T-helper 17 cell (primary cell): ENCODE measurements at places on chromosomes 16 and 17. TPM values are rescaled to one million over a fixed set of nuclear protein-coding genes. Genes with fewer than 3 reads are reported as not detected.

The PRM1 gene
- not detected for total RNA-seq

The PROCA1 gene
- 6.3 TPM for total RNA-seq

GRCh38 chr16:86064431-86065250 is 165.7 kb downstream of the IRF8 start:
- DNase-seq = no peak

DNA sequence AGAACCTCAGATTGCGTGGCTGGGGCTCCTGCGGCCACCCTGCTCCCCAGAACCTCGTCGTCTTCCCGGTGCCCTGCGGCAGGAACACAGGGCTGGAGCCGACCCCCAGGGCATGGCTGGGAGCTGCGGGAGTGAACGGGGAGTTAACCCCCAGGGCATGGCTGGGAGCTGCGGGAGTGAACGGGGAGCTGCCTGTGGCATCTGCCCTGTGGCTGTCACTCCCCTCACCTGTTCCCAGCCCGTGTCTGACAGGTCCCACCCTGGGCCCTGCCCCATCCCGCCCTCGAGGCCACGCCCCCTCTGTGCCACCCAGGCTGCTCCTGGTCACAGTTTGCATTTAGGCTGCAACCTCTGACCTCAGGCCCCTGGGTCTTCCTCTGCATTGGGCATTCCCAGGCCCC is 39.4 kb upstream of the ACSF3 start:
- no peak for DNase-seq

DNA sequence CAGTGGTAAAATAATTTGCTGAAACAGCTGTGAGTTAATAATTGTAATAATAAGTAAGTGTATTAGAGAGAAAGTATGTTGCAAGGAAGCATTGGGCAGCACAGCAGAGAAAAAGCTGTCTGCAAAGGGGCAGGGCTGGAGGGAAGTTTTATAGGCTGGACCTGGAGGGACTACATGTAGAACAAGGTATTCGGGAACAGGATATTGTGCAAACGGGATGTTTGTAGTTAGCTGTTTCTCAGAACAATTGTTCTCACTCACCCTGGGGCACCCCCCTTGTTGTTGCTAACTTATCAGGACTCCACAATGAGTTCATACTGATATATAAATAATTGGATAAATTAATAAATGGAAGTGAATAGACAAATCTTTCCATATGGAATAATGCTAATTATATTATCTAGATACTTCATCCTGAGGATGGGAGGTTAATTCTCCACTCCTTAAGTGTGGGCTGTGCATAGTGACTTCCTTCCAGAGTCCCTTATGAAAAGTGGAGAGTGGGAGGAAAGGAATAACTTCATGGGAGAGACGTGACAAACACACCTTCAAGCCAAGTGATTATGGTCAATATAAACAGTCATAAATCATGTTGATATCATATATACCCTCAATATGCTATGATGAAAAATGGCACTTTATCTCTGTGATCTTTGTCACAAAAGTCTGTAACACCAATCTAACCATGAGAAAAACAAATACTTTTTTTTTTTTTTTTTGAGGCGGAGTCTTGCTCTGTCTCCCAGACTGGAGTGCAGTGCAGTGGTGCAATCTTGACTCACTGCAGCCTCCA is 85.4 kb downstream of the PPM1E start:
- DNase-seq = no peak

DNA sequence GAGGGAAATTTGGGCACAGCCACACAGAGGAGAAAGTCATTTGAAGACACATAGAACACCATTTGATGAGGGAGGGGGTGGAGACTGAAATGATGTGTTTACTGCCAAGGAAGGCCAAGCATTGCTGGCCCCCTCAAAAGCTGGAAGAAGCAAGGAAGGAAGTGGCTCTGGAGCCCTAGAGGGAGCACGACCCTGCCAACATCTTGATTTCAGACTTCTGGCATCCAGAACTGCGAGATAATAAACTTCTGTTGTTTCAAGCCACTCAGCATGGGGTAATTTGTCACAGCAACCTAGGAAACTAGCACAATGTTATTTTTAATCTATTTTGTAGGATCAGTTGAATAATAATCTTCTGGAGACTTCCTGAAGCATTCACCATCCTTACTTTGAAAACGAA is 314.8 kb upstream of the GOT2 start:
- DNase-seq = no peak

- no peak for DNase-seq
These were observed 14.2 kb downstream of the LGALS3BP start for GRCh38 chr17:78965491-78965924.

DNA sequence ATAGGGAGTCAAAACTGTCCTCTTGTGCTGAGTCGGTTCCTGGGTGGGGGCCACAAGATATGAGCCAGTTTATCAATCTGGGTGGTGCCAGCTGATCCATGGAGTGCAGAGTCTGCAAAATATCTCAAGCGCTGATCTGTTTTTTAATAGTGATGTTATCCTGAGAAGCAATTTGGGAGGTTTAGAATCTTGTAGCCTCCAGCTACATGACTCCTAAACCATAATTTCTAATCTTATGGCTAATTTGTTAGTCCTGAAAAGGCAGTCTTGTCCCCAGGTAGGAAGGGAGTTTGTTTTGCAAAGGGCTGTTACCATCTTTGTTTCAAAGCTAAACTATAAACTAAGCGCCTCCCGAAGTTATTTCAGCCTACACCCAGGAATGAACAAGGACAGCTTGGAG is 1.7 kb downstream of the TSPAN10 start:
- DNase-seq = no peak
